ENCODE measurements at places on chromosomes 6 and 20.

GRCh38 chr20:49859807-49860206 lies 47.2 kb downstream of the SLC9A8 start:
- DNase-seq: no peak

DNA sequence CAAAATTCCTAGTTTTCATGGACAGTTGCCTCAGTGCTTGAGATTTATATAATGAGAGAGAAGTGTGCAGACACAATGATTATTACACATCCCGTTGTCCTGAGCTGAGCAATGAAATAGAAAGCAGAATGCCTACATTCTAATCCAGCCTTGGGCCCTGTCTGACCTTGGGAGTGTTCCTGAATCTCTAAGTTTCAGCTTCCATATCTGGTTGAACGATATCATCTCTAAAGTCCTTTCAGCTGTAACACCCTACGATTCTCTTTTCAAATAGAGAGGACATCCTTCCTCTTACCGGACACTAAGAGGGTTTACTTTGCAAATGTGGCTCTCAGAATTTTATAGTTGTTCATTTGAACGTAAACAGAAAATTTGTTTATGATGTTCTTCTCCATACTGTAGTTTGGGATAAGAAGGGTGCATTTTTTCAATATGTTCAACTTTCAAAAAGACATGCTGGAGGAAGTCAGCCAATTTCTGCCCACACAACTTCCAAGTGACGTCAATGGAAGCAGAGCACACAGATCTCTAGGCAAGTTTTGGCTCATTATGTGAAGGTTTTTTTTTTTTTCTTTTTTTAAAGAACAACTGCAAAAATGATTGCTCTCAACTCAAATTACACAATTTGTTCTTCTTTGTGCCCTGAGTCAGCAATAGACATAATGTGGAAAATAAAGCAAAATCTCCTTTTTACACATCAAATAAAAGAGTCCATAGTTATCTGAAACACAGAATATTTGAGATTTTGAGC lies 50.4 kb downstream of the PDE7B start:
- DNase-seq: peak; percentile 44

- no peak for DNase-seq
Observed at GRCh38 chr20:9634327-9634726, 119.9 kb downstream of the LAMP5 start.

- no peak for DNase-seq
Observed at GRCh38 chr6:47302043-47302442, 7.7 kb downstream of the TNFRSF21 start.

GRCh38 chr6:4318321-4318720 lies 182.9 kb upstream of the ECI2 start:
- no peak for DNase-seq

GRCh38 chr20:2706688-2707352 lies 14.2 kb downstream of the EBF4 start:
- no peak for DNase-seq

GRCh38 chr6:111685058-111685457 lies 79.4 kb upstream of the TRAF3IP2 start:
- no peak for DNase-seq

GRCh38 chr20:31676609-31676989 lies 38.9 kb downstream of the COX4I2 start:
- DNase-seq: no peak

DNA sequence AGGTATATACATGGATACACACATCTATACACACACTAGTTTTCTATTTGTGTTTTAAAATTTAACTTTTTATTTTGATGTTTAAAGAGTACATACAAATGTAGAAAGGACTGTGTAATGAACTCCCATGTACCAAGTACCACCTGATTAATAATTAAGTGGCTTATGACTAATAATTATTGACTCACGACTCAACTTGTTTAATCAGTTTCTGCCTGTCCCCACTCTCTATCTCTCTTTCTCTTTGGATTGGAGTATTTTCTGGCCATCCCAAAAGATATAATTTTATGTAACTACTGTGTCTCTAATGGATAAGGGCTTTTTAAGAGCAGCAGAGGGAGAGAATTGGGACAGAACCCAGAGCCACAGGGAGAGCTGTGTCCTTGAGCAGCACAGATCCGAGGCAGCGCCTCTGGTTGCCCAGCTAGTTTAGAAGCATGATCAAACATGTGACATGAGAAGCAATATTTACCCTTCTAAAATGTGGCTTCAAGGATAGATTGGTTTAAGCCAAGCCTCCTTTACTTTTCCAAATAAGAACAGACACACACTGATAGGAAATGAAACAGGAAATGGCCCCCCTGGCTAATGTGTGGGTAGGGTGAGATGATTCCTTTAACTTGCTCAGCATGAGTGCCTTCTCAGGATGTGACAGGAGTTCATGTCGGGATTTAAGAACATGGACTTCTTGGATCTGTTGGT lies 81.0 kb downstream of the ERMARD start:
- DNase-seq: peak; percentile 41

- no peak for DNase-seq
Observed at GRCh38 chr6:351867-352289, 39.7 kb upstream of the IRF4 start.

- no peak for DNase-seq
Observed at GRCh38 chr20:46978951-46979491, 84.4 kb downstream of the EYA2 start.

GRCh38 chr6:117128052-117128451 lies 137.3 kb upstream of the VGLL2 start:
- DNase-seq: no peak

DNA sequence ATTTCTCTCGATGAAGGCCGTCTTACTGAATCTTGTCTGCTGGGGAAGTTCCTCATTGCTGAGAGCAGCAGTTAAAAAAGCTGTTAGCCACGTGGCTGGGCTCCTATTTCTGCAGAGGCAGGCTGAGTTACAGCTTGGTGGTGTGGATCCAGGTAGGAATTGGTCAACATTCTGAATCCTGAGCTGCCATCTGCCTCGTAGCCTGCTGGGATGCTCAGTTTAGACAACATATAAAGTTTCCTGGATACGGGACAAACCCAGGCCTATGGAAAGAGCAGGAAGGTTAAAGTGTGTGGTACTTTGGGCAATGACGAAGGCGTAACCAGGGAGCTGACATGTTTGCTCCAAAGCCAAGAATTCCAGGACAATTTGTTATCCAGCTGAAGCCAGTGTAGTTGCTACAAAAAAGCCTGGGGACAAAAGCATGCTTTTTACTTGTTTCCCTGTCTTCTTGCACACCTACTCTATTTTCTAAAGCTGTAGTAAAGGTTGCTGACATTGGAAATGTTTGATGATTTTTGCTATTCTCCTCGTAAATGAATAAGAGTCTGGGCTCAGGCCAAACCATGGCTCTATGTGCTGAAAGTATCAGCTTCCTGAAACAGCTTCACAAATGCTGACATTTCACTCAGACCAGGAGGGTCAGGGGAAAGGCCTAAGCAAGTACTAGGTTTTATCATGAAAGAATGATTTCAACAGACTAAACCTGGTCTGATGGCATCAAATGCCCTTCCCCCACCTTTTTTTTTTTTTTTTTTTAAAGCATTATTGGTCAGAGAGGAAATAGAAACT lies 12.4 kb upstream of the MYLK2 start:
- no peak for DNase-seq

- no peak for DNase-seq
Observed at GRCh38 chr20:11716239-11716944, 201.3 kb upstream of the BTBD3 start.

Data from posterior cingulate gyrus (tissue), 11 donors.